ENCODE measurements at places on chromosomes 7 and 10. TPM values are rescaled to one million over a fixed set of nuclear protein-coding genes. Genes with fewer than 3 reads are reported as not detected.

The PAOX gene
- 3.6 TPM for total RNA-seq

The SRRM3 gene
- total RNA-seq = 4.8 TPM

- no peak for DNase-seq
Observed at GRCh38 chr7:24604630-24605029, 31.4 kb downstream of the PALS2 start.

The C10orf53 gene
- total RNA-seq = not detected

DNA sequence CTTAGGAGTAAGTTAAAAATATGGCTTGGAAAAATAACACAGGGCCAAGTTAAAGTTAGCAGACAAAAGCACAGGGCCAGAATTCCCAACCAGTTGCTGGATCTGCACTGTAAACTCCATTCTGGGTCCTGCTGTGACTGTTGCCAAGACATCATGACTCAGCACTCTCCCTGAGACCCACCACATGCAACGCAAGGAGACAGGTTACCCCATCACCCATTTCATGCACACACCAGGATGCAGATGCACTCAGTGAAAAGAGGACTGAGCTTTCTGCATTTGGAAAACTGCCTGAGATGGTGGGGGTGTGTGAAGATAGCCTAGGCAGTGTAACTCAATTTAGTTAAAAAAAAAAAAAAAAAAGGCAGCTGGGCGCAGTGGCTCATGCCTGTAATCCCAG lies 97.6 kb upstream of the ZNF438 start:
- no peak for DNase-seq

The AEBP1 gene
- 267 TPM for total RNA-seq

The STEAP1B gene
- 2.6 TPM for total RNA-seq

DNA sequence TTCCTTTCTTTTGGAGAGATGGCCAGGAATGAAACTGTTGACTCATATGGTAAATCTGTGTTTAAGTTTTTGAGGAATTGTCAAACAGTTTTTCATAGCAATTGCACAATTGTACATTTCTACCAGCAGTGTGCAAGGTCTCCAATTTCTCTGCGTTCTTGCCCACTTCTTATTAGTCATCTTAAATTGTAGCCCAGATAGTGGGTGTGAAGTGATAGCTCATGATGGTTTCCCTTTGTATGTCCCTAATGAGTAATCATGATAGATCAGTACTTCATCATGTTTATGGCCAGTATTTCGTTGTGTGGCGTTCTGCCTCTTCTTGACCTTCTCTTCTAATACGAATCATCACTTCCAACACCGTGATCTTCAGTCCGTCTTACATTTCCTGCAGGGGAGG lies 136.3 kb downstream of the DOCK1 start:
- DNase-seq = no peak

Measured in mesenteric fat pad (tissue), 1 donor.